H9 (cell line): ENCODE measurements at places on chromosomes 7 and 10.

- no peak for DNase-seq
Measured at GRCh38 chr10:34698979-34699378, 116.1 kb downstream of the PARD3 start.

GRCh38 chr10:50025627-50026026 lies 37.4 kb downstream of the AGAP6 start:
- DNase-seq, result no peak

GRCh38 chr10:132429281-132430230 lies 32.6 kb downstream of the PWWP2B start:
- DNase-seq, result no peak

- no peak for DNase-seq
Measured at GRCh38 chr7:146701166-146701565, 584.6 kb downstream of the CNTNAP2 start.

GRCh38 chr7:87627634-87627994 lies 584 bp upstream of the RUNDC3B start:
- DNase-seq, result no peak

DNA sequence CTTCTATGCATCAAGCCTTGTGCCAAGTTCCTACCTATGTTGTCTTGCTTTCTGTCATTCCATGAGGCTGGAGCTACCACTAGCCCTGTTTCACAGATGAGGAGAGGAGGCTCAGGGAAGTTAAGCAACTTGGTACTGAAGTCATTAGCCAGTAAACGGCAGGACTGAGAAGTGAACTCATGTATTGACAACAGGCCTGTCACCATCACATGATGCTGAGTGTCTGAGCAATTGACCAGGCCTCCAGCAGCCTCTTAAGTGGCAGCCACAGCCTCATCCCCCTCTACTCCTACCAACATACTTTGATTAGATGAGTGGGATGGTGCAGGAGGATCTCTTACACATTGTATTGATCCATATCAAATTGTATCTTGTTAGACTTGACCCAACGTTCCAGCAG lies 317.6 kb downstream of the GRID1 start:
- no peak for DNase-seq

DNA sequence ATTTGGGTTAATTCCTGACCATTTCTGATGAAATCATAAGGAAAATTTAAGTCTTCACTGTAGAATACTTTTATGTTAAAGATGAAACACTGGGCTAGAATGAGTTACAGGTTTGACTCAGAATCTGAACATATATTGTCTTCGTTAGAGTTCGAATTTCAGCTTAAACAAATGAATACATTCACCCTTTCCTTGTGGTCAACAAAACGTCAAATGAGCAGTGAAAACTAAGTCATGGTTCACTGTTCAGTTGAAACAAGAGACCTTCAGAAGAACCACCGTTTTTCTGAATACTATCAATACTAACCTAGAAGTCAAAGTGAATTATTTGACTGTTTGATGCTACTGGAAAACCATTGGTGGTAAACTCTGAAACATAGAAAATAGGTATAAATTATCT lies 235.2 kb upstream of the ZWINT start:
- DNase-seq, result no peak

DNA sequence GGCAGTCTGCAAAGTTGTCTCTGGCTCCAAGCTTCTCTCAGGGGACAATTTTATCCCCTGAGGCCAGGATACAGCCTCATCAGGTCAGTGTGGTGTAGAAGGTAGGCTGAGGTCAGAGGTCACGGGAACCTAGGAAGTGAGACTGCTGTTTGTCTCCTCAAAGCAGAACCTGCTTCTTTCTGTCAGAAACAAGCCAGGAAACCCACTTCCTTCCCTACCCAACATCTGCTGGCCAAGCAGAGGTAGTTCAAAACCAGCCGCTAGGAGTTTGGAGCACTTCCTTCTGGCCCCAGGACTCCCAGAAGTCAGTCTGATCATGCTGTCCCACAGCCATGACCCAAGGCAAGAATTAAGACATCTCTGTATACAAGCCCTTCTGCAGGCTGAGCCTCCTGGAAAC lies 12.2 kb downstream of the CLRN3 start:
- DNase-seq, result no peak

- DNase-seq, result no peak
Measured at GRCh38 chr10:98253499-98253898, 14.5 kb downstream of the LOXL4 start.

DNA sequence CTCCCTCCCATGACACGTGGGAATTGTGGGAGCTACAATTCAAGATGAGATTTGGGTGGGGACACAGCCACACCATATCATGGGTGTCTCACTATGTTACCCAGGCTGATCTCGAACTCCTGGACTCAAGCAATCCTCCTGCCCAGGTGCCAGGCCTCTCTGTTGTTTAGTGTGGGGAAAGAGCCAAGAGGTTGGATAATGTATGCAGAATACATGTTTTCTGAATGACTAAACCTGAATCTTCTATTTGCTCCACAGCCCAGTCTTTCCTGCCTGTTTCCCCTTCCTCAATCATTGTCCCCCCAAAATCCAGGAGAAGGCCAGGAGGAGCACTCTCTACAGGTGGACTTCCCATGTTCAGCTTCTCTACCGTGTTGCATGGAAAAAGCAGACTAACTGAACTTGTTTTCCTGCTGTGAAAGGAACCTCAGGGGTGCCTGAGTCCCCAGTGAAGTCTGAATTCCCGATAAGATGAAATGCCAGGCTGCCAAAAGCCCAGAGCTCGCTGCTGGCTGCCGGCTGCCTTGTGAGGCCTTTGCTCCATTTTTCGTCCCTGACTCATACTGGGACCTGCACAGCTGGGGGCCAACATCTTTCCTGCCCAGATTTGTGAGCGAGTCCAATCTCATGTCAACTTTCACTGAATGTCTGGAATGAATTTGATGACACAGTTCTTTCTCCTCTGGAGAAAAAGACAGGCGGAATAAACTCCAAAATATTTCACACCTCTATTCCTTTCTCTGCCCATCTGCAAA lies 588.0 kb downstream of the CALN1 start:
- peak; percentile 33 for DNase-seq

DNA sequence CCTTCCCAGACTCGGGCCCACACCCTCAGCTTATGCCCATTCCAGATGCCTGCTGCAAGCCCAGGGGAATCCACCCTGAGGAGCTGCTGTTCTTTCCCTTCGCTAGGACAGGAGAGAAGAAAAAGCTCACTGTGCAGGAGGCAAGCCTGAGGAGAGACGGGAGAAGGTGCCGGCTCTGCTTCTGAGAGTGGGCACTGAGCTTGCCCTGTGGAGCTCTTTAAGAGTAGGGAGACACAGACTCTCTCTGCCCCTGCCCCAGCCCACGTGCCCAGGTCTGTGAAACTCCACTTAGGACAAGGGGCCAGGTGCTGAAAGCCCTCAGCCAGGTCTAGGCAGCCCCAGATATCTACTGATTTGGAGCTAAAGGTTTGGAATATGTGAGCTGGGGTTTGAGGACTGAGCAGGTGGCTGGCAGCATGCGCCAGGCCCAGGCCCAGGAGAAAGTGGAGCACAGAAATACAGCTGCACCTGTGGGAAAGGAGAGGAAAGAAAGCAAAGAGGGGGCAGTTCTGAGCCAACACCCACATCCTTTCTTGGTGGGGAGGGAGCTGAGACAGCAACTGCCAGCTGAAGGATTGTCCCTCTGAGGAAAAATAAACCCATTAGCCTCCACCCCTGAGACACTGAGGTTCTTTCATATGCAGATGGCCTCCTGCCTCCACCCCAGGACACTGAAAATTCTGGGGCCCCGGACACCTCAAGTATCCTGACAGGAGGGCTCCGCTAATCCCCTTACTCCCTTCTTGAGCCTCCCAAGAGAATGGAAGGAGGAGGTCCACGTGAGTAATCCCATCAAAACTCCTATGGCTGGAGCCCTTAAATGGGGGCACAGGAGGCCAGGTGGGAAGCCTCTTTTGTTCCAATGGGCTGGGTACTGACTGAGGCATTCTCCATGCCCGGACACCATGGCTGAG lies 7.3 kb downstream of the POLL start:
- no peak for DNase-seq

- no peak for DNase-seq
Measured at GRCh38 chr10:118873738-118874105, 119.0 kb upstream of the CACUL1 start.
